SJSA1 (cell line): ENCODE measurements at places on chromosomes 11 and 22.

DNA sequence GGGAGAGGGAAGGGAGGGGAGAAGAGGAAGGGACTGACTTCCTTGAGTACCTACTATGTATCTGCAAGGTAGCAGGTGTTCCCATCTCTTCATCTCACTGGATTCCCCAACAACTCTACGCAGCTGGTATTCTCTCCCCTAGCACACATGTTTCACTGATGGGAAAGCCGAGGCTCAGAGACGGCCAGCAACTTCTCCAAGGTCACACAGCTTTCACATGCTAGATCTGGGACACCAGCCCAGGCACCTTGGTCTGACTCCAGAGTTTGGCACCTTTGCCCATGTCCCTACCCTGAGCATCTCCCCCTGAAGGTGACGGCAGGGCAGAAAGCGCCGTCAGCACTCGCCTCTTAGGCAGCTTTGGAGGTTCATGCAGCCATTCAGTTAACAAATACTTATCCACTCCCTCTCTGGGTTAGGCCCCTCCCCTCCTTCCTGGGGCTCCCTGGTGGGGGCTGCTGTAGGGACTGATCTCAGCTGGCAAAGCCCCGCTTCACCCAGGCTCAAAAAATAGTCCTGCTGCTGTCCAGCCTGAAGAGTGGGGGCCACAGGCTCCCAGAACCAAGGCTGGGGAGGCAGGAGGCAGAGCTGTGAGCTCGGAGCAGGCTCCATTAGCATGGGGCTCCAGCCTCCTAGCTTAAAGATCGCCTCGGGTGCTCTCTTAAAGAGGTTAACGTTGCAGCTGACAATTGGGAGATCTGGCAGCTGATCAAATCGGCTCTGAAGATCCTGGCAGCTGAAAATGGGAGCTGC, 79.4 kb downstream of the IGLL1 start:
- no peak for DNase-seq

- DNase-seq = no peak
Measured at GRCh38 chr11:44140805-44141204, 45.3 kb downstream of the EXT2 start.

GRCh38 chr11:8373519-8374432, 110.1 kb upstream of the LMO1 start:
- DNase-seq = no peak

- no peak for DNase-seq
Measured at GRCh38 chr11:43904742-43905535, 24.3 kb downstream of the ALKBH3 start.

- DNase-seq = no peak
Measured at GRCh38 chr22:41280854-41281253, 5.1 kb downstream of the RANGAP1 start.

DNA sequence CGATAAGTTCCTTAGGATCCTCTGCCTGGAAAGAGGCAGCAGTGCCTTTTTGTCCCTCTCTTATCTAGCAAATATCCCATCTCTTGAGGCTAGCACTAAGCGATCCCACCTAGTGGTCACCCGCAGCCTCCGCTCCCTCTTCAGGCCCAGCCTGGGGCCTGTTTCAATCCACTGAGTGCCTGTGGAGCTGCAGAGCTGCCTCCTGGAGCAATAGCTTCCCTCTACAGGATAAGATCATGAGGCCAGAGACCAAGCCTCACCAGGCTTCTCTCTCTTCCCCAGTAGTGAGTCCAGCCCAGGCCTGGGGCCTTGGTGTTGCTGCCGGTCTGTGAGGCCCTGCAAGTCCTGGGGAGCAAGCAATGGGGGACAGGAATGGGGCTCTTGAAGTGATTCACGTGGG, 65.8 kb downstream of the SLC22A12 start:
- no peak for DNase-seq
